ENCODE measurements at places on chromosomes 16 and 17.

DNA sequence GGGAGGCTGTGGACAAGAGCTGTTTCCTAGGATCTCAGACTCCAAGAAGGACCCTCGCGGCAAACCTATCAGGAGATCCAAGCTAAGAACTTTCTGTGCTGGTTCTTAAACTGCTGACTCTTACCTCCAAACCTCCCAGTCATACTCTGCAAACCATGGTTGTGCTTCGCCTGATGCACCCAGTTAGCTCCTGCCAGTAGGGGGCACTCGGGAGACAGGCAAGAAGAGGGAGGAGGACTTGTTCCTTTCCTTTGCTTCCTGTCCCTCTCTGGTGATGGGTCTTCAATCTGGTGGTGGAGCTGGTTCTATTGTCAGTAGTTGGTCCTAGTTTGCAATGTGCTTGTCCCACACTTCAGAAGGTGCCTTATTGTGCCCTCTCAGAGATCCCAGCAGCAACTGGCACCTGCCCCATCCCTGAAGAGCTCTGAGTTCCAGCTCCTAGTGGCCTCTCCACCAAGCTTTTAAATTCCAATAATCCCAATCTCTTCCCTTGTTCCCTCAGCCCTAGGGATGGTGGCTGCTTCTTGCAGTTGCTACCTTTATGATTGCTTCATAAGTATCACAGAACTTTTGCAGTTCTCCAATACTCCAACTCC lies 113.5 kb upstream of the RPL38 start:
- peak; percentile 1 for DNase-seq

GRCh38 chr17:44023545-44024270 lies 8.9 kb upstream of the TMEM101 start:
- DNase-seq = no peak

DNA sequence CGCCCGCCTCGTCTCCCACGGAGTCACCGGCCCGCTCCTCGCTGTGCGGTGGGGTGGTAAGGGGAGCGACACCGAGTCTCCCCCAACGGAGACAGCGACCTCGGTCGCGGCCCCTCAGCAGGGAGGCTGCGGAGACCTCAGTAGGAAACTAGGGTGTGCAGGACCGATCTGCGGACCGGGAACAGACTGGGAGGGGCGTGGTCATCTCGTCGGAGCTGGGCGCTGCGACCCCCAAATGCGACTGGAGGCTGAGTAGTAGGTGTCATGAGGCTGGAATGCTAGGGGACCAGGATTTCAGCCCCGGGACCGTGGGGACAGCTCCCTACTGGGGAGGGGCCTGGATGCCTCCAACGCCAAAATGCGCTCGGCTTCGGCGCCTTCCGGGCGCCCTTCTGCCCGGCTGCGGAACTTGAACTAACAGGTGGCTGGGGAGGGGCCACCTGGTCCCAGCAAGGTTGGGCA lies 1.3 kb downstream of the CACNG4 start:
- DNase-seq = no peak

GRCh38 chr17:75730065-75730464 lies 8.8 kb downstream of the ITGB4 start:
- DNase-seq = no peak

DNA sequence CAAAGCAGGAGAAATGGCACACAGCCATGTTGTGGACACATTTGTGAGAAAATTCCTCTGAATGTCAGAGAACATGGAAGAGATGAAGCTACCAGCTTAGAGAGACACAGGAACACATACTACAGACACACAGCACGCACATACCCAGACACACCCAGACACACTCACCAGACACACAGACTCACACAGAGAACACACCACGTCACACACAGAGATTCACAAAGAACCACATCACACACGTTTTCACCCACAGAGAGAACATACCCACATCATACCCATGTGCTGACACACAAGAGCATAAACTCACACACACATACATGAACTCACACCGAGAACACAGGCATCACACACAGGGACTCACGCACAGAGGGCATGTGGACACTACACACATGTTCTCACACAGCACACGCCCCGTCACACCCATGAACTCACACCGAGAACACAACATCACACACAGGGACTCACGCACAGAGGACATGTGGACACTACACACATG lies 124.9 kb downstream of the METRNL start:
- DNase-seq = no peak

- peak; percentile 8 for DNase-seq
Observed at GRCh38 chr17:34709158-34709754, 129.9 kb downstream of the TMEM132E start.

- DNase-seq = no peak
Observed at GRCh38 chr17:58974354-58974753, 132.3 kb downstream of the TRIM37 start.

GRCh38 chr17:66960613-66961012 lies 3.9 kb upstream of the CACNG4 start:
- no peak for DNase-seq

DNA sequence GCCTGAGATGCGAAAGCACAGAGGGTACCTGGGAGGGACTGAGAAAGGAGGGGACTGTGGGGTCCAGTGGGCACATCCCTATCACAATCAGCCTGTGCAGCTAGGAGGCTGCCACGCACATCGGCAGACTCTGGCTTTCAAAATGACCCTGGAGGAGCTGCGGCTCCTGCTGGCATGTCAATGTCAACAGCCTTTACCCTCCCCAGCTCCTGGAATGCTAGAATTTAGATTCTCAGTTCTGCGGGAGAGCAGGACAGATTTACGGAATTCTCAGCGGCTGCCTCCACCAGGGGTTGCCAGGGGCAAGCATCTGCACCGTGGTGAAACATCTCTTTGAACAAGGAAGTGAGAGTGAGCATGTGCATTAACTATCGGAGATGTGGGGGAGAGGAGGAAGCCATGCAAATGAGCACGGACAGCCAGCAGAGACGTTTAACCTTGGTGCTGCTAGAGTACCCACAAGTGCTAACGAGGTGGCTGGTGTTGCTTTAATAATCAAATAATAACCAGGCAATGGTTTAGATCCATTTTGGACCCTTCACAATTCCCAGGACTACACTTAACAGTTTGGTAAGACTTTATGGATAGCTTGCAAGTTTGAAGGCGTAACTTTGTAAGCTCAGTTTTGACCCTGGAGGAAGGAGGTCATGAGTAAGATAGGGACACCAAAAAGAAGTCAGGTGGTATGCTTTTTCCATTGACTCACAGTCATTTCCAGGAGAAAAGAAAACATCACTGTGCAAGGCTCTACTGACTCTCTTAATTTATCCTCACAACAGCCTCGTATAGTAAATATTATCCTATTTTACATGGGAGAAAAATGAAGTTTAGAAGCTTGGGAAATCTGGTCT lies 54.1 kb downstream of the XYLT1 start:
- peak; percentile 11 for DNase-seq

- DNase-seq = peak; percentile 25
Observed at GRCh38 chr17:40139566-40140058, 725 bp upstream of the CASC3 start.

- no peak for DNase-seq
Observed at GRCh38 chr16:87457709-87458423, 35.0 kb downstream of the ZCCHC14 start.

GRCh38 chr16:84650062-84650991 lies 2.0 kb downstream of the KLHL36 start:
- DNase-seq = no peak

DNA sequence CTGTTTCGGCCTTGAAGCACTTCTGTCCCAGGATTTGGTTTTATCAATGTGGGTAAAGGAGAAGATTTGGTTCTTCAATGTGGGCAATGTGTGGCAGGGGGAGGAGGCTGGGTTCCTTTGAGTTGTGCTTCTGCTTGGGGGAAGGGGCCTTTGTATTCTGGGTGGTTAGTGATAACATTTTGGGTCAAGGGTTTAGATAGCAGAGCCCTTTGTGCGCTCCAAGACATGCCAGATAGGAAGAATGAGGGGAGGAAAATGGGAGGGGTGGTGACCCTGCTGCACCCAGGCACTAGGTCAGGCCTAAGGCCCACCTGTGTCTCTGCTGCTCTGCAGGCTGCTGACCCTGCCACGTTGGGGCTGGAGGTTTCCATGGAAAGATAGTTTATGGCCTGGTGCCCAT lies 40.0 kb upstream of the CDC42EP4 start:
- DNase-seq = no peak

- DNase-seq = no peak
Observed at GRCh38 chr17:19905502-19905901, 37.8 kb upstream of the ULK2 start.

DNA sequence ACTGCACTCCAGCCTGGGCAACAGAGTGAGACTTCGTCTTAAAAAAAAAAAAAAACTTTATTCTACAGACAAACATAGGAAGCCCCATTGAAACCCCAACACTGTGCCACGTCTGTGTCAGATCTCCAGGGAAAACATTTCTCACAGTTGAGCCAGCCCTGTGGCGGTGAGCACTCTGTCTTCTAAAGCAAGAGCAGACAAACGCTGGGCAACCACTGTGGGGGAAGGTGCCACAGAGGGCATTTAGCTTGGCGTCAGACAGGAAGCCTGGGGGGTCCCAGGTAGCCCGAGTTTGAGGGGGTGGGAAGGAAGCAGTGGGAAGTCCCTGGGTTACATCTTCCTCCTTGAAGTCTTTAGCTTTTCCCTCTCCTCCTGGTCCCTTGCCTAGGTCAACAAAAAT lies 16.0 kb downstream of the C17orf100 start:
- no peak for DNase-seq

DNA sequence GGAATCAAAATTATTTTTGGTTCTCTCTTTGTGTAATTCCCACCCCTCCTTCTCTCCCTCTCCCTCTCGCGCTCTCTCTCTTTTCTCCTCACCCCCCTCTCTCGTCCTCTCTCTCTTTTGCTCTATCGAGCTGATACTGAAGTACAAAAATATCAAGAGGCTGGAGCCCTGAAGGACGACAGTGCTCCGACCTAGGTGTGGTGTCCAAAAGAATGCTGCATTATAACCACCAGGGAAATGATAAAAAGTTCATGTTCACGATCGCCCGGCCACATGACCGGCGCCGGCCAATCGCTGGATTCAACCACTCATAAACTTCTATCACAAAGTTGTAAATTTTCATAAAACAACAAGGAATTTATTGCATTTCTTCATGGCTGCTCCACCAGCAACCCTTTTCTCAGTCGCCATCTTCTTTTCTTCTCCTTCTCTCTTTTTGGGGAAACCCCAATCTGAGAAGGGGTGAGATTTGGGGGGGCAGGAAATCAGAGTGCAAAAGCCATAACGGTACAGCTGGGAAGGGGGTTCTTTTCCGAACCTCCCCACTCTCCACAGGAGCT lies at the start of gene HOXB6:
TSS of gene HOXB6 (minus strand) at position 217 of the 560 bp plus-strand sequence. CDS start 6,836 bp downstream, outside the sequence.
- DNase-seq = no peak

GRCh38 chr16:56423584-56424403 lies 1.6 kb downstream of the AMFR start:
- no peak for DNase-seq

DNA sequence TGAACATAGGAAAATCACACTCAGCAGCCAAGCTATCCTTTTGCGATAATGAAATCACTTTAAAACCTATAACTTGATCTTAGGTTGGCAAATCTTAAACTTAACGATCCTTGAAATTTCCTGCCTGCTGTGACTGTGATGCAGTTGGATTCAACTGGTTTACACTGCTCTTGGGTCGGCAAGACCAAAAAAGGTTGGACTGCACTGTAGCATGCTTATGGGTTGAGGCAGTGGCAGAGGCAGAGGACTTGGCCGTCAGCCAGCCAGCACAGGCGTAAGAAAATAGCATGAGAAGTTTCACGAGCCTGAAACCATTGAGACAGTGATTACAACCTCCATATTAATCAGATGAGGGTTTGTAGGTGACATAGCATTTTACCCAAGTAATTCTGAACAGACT lies 21.4 kb downstream of the WSB1 start:
- peak; percentile 38 for DNase-seq

- DNase-seq = no peak
Observed at GRCh38 chr16:27516365-27516764, 33.3 kb downstream of the GTF3C1 start.

DNA sequence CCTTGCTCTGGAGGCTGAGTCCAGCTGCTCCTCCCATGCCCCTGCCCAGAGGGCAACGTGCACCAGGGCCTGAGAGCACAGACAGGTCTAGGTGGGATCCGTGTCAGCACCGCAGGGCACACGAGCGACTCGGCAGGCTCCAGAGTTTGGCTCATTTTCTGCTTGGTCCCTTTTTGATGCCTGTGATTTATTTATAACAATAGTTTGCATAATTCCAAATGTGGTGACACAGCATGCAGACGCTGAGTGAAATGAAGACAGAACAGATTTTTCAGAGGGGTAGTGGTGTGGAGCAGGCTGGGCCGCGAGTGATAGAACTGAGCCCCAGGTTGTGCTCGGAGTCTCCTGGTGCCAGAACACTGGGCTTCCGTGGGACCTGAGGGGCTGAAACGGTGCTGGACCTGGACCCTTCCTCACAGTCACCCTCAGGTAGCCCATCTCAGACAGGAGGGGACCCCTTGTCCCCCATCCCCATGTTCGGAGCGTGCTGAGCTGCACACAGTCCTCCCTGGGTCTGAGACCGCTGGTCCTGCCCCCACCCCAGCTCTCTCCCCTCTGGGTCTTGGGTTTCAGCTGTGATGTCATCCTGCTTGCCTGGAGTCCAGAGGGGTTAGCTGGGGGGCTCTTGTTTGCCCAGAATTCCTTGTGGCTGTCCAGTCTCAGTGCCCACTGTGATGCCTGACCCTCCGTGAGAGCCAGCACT lies 95.9 kb downstream of the METRNL start:
- no peak for DNase-seq

DNA sequence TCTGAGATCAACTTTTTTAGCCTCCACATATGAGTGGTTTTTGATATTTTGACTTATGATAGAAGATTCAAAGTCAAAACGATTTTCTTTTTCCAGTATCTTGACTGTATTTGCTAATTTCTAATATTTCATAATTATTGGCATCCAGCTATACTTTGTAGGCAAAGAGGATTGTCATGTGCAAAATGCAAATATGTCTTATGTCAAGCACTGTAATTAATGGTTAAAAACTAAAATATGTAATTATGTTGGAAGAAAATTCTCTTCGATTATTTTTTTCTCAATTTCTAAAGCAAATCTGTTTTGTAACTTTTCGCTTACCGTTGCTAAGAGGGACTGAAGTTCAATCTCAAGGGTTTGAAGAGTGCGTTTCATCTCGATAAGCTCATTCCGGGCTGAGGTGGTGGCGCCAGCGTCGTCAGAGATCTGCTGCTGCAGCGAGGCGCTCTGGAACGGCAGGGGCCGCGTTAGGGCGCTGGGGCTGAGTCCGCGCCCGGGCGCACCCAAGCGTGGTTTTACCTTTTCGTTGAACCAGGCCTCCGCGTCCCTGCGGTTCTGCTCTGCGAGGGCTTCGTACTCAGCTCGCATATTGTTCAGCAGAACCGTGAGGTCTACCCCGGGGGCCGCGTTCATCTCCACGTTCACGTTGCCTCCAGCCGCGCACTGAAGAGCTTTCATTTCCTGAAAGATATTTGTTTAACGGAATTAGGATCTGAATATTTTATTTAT lies 3.0 kb downstream of the KRT27 start:
- DNase-seq = peak; percentile 10

GRCh38 chr17:49575679-49576087 lies at the start of gene NXPH3:
Gene NXPH3 (plus strand): TSS chr17:49575871. CDS start chr17:49576220, 349 bp downstream.
- DNase-seq = no peak

DNA sequence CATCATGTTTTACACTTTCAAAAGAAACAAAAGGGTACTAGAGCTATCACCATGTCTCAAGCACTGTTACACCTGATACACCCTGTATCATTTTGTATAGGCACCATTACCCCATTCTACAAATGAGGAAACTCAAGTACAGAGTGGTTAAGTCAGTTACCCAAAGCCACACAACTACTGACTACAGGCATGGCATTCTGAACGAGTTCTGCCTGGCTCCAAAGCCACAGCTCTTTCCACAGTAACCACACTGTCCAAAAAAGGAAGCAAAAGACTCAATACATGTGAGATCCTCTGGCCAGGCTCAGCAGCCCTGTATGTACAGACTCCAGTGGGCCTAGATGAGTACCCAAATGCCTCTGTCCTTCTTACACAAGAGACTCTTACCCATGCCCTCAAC lies 4.7 kb downstream of the DYNC1LI2 start:
- DNase-seq = no peak

- no peak for DNase-seq
Observed at GRCh38 chr16:55000595-55000994, 69.9 kb downstream of the IRX5 start.
